Stimulated activated CD8-positive, alpha-beta memory T cell treated with anti-CD3 and anti-CD28 coated beads, Interleukin-4, amount 100 ng/mL, for 48 hours (primary cell): ENCODE measurements at places on chromosomes 3 and 15.

DNA sequence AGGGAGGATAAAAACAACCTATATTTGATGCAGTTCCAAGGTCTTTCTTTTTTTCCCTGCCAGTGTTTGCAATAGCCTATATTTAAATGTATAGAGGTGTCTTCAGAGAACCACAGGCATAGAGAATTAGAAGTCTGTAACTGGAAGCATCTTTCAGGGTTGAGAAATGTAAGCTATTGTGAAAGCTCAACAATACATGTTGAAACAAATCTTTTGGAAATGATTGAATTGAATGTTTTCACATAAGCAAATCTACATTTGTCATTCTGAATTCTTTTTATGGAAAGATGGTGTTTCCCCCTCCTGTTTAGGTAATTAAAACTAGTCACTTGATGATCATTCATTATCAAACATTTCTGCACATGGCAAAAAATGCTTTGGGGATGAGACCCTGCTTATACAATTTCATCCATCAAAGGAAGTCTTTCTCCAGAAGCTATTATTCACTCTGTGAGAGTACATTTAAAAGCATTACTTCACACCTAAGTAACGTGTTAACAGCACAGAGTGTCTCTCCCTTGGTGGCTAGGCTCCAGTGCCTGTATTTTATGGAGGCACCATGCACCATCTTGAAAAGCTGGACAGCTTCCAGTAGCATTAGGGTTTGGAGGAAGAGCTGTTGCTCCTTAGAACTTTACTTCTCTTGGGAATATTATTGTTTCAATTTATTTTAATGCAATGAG lies 406.2 kb downstream of the LSAMP start:
- no peak for DNase-seq

GRCh38 chr3:74789111-74789510 lies 174.7 kb upstream of the CNTN3 start:
- no peak for DNase-seq

GRCh38 chr15:72722071-72722696 lies 36.2 kb downstream of the BBS4 start:
- DNase-seq, result peak; percentile 83

DNA sequence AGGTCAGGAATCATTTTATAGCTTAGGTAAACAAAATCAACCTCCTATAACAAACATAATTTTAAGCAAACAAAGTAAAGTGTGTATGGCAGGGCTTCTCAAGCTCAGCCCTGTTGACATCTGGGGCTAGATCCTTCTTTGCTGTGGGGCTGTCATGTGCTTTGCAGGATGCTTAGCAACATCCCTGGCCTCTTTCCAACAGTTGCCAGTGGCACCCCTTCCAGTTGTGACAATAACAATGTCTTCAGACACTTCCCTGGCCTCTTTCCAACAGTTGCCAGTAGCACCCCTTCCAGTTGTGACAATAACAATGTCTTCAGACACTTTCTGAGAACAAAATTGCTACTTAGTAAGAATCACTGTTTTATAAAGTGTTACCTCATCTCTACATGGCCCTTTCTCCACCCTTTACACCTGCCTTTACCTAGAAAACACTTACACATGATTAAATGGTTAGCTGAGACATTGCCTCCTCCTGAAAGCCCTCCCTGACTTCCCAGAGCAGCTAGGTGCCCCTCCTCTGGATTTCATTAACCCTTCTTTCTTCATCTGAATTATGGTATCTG lies 194.0 kb upstream of the LMCD1 start:
- no peak for DNase-seq

DNA sequence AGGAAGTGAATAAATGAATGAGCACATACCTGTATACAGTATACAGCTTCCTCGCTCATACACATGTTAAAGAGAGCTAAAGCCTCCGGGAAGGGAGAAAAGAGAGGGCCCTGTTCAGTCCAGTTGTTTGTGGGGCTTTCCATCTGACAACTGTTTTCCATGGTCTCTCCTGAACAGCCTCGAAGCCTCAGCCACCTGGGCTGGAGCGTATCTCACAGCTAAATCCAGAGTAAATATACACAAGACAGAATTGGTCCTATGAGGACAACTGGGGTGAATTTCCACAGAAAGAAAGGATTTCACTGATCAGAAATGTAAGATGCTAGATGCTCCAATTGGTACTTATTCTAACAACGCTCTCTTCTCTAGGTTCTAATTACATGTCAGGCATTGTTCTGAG lies 103.5 kb downstream of the LIPC start:
- DNase-seq, result no peak

DNA sequence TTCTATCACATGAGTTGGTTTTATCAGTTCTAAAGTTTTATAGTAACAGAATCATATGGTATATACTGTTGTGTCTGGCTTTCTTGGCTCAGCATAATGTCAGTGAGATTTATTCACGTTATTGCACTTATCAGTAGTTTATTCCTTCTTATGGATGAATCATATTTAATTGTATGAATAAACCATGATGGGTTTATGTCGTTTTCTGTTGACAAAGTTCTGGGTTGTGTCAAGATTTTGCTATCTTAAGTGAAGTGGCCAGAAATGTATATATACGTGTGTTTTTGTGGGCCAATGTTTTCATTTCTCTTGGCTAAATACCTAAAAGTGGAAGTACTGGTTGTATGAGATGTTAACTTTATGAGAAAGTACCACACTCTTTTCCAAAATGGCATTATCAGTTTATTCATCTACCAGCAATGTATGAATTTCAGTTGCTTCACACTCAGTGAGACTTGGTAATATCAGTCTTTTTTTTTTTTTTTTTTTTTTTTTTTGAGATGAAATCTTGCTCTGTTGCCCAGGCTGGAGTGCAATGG lies 112.4 kb upstream of the DCBLD2 start:
- DNase-seq, result no peak

DNA sequence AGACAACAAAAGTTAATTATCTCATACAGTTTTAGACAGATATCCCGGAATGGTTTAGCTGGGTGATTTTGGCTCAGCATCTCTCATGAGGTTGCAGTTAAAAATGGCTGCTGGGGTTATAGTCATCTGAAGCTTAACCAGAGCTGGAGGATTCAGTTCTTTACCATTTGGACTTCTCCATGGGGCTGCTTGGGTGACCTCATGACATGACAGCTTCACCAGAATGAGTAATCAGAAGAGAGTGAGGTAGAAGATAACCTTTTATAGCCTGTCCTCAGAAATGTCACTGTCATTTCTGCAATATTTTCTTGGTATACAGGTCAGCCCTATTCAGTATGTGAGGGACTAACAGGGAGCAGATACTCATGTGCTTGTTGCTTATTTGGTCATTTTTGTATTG lies 30.9 kb downstream of the TFG start:
- DNase-seq, result no peak

- DNase-seq, result no peak
Measured at GRCh38 chr3:13323822-13324221, 96.3 kb downstream of the NUP210 start.

GRCh38 chr15:96992817-96993216 lies 662.3 kb downstream of the NR2F2 start:
- DNase-seq, result no peak

DNA sequence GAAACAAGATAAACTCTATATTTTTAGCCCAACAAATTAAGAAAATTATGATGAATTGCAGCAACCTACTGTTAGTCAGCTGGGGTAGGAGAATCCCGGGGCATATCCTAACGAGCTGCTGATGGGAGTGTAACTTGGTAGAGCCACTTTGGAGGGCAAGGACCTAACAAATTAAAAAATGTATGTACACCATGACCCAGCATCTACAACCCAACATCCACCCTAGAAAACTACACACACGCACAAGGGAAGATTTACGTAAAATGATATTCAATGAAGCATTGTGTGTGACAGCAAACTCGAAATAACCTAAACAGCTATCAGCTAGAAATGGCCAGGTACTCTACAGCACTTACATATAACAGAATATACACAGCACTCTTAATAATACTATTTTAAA lies 1.9 kb downstream of the BCL2A1 start:
- DNase-seq, result no peak
